Natural killer cell treated with Interleukin-12 subunit alpha and Interleukin-12 subunit beta and Interleukin-15 and Interleukin-18, amount 100 ng/mL, for 72 hours (primary cell): ENCODE measurements at places on chromosomes 6 and 20.
A peak's percentile ranks its signal among the peaks of the same experiment; 100 is the strongest.

DNA sequence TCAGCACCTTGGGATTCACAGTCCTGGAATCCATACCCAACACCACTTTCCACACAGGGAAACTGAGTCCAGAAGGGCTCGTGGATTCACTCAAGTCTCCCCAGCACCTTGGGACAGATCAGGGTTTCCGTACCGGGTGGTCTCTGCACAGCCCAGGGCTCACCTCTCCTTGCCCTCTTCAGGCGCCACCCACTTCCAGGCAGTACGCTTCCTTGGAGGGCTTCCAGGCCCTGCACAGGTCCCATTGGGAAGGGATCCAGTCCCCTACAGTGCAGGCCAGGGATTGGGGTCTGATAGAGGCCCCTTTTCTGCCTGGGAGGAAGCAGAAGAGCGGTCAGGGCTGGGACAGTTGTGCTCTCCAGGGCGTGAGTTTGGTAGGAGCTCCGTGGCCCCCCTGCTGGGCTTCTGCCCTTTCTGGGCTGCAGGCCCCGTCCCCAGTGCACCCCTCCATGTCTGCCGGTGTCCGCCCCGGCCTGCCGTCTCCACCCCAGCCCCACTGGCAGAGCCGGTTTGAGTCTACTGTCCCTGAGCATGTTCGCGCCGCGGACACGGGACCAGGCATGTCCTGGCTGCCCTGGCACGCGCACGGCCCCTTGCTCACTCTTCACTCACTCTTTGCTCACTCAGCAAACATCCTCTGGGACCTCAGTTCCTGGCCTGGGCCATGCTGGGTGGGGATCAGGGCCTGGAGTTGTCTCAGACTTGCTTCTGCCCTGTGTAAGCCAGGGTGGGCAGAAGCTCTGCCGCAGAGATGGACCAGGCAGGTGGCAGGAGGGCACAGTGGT lies 12.6 kb downstream of the SRC start:
- peak; percentile 16 for DNase-seq
- no peak overlapping the region for H3K27ac ChIP-seq
- no peaks in the 10 kb centered on the region for H3K36me3 ChIP-seq
- peaks cover 17% of the 10 kb centered on the region for H3K4me1 ChIP-seq
- no peaks in the 10 kb centered on the region for H3K27me3 ChIP-seq

GRCh38 chr6:117548797-117549301 lies 53.5 kb downstream of the GOPC start:
- peak overlapping the region; percentile 88 for H3K27ac ChIP-seq
- H3K4me3 ChIP-seq = peak overlapping the region; percentile 86
- H3K27me3 ChIP-seq = no peaks in the 10 kb centered on the region
- peaks cover 46% of the 10 kb centered on the region for H3K4me1 ChIP-seq
- no peak for DNase-seq
- H3K36me3 ChIP-seq = no peaks in the 10 kb centered on the region

DNA sequence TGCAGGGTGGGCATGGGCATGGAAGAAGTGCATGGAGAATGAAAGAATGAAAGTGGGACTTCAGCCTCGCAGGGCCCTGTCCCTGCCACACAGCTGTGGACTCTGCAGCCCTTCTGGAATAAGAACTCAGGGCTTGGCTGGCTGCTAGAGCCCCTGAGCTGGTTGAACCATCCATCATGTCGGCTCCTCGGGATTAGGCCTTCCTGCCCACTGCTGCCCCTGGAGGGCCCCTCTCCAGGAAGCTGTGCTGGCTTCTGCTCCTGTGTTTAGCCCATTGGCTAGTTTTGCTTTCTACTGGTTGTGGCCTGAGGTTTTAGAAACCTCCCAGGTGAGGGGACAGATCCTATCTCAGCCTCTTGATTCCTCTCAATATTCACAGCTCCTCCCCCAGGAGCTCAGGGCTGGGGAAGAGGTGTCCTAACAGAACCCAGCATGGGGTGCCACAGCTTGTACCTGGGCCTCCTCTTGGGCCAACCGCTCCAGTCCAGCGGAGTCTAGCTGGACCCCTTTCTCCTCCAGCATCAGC lies 7.9 kb downstream of the AARS2 start:
- peaks cover 14% of the 10 kb centered on the region for H3K36me3 ChIP-seq
- no peaks in the 10 kb centered on the region for H3K27me3 ChIP-seq
- no peaks in the 10 kb centered on the region for H3K4me1 ChIP-seq
- H3K27ac ChIP-seq = no peak overlapping the region

- no peak overlapping the region for H3K4me3 ChIP-seq
- peaks cover 2% of the 10 kb centered on the region for H3K27me3 ChIP-seq
- no peak for DNase-seq
- peaks cover 4% of the 10 kb centered on the region for H3K36me3 ChIP-seq
- no peak overlapping the region for H3K27ac ChIP-seq
- H3K4me1 ChIP-seq = no peaks in the 10 kb centered on the region
Measured at GRCh38 chr20:3390759-3391425, 16.6 kb downstream of the DNAAF9 start.

DNA sequence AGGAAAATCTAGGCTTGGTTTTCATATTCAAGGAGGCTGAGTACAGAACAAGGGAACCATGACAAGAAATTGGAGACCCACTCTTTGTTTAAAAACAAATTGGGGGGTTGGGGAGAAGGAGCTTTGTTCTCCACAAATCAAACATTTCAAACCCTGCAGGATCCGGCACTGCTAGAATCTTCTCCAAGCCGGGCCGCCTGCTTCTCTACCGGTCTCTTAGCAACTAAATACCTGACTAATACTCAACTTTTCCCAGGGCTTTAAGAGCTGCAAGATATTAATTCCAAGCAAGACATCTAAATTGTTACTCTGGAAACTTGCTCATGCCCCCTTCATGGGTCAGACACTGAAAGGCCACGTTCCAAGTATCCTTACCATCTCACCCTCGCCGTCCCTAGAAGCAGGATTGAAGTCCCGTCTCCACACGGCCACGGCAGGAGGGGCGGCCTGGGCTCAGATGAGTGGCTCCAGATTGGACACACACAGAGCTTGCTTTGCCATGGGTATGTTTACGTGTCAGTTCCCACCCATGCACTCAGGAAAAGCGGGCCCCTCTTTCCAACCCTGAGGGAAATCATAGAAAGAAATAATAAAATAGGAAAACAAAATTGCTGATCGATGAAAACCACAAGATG lies 126.4 kb upstream of the CDH4 start:
- no peaks in the 10 kb centered on the region for H3K36me3 ChIP-seq
- no peak for DNase-seq
- H3K27me3 ChIP-seq = peaks cover 8% of the 10 kb centered on the region
- no peak overlapping the region for H3K4me3 ChIP-seq

DNA sequence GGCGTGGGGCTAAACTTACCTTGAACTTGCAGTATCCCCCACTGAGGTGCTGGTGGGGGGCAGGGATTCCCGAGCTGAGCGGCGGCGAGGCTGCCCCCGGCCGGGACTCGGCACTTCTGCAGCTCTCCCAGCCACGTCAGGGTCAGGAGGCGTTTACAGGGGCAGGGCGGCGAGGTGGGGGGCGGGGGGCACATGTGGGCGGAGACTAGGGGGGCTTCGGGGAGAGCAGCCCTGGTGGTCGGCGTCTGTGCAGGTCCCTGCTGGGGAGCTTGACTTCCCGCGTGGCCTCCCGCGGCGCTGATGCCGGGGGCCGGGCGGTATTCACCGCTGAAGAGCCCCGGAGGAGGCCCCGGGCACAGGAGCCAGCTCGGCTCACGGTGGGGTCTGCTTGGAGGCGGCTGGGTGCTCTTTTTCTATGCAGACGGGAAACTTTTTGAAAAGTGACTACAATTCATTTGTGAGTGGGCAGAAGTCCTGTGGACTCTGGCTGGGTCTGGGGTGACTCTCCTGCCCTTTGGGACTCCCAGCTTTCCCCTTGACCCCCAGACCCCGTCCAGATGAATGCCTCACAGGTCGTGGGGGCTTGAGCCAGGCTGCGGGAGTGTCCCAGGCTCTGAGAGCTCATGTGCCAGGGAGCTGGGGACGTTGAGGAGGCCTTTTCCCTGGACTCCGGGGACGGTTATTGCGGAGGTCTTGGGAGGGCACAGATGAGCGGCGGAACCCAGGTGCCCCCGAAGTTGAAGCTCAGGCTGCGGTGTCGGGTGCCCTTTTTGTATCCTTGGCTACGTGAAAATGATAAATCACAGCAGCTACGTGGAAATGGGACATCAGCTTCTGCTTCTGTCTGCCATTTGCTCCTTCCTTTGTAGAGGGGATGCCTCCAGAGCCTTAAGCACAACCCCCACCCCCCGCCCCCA lies 75.9 kb upstream of the GATA5 start:
- H3K27ac ChIP-seq = no peak overlapping the region
- peaks cover 5% of the 10 kb centered on the region for H3K4me1 ChIP-seq
- H3K4me3 ChIP-seq = no peak overlapping the region
- no peak for DNase-seq

GRCh38 chr6:67000121-67000520 lies 1293.1 kb upstream of the EYS start:
- no peak for DNase-seq
- H3K4me1 ChIP-seq = no peaks in the 10 kb centered on the region
- no peak overlapping the region for H3K27ac ChIP-seq
- H3K27me3 ChIP-seq = no peaks in the 10 kb centered on the region

GRCh38 chr6:132053511-132053910 lies 102.3 kb upstream of the CCN2 start:
- DNase-seq = no peak
- no peak overlapping the region for H3K27ac ChIP-seq
- no peaks in the 10 kb centered on the region for H3K36me3 ChIP-seq

- H3K4me3 ChIP-seq = no peak overlapping the region
- no peaks in the 10 kb centered on the region for H3K36me3 ChIP-seq
- H3K4me1 ChIP-seq = no peaks in the 10 kb centered on the region
- H3K27me3 ChIP-seq = peaks cover 10% of the 10 kb centered on the region
- no peak overlapping the region for H3K27ac ChIP-seq
Measured at GRCh38 chr6:170211404-170212025, 79.4 kb downstream of the DLL1 start.

- H3K4me1 ChIP-seq = no peaks in the 10 kb centered on the region
- H3K27ac ChIP-seq = no peak overlapping the region
- no peak overlapping the region for H3K4me3 ChIP-seq
- no peaks in the 10 kb centered on the region for H3K27me3 ChIP-seq
- no peaks in the 10 kb centered on the region for H3K36me3 ChIP-seq
Measured at GRCh38 chr6:147106759-147107401, 97.3 kb upstream of the STXBP5 start.

- DNase-seq = no peak
- H3K27ac ChIP-seq = no peak overlapping the region
- no peaks in the 10 kb centered on the region for H3K4me1 ChIP-seq
- H3K4me3 ChIP-seq = no peak overlapping the region
- no peaks in the 10 kb centered on the region for H3K36me3 ChIP-seq
- H3K27me3 ChIP-seq = no peaks in the 10 kb centered on the region
Measured at GRCh38 chr6:74409447-74409846, 713.4 kb downstream of the CD109 start.

- no peak for DNase-seq
- H3K4me1 ChIP-seq = no peaks in the 10 kb centered on the region
- peaks cover 6% of the 10 kb centered on the region for H3K27me3 ChIP-seq
- H3K36me3 ChIP-seq = no peaks in the 10 kb centered on the region
- H3K4me3 ChIP-seq = no peak overlapping the region
- no peak overlapping the region for H3K27ac ChIP-seq
Measured at GRCh38 chr6:133807501-133807900, 81.4 kb upstream of the TCF21 start.

- no peak overlapping the region for H3K27ac ChIP-seq
- peaks cover 33% of the 10 kb centered on the region for H3K4me1 ChIP-seq
- no peak for DNase-seq
- peaks cover 4% of the 10 kb centered on the region for H3K36me3 ChIP-seq
- H3K27me3 ChIP-seq = peaks cover 5% of the 10 kb centered on the region
- H3K4me3 ChIP-seq = no peak overlapping the region
Measured at GRCh38 chr6:36984581-36985416, 1.2 kb downstream of the MTCH1 start.

DNA sequence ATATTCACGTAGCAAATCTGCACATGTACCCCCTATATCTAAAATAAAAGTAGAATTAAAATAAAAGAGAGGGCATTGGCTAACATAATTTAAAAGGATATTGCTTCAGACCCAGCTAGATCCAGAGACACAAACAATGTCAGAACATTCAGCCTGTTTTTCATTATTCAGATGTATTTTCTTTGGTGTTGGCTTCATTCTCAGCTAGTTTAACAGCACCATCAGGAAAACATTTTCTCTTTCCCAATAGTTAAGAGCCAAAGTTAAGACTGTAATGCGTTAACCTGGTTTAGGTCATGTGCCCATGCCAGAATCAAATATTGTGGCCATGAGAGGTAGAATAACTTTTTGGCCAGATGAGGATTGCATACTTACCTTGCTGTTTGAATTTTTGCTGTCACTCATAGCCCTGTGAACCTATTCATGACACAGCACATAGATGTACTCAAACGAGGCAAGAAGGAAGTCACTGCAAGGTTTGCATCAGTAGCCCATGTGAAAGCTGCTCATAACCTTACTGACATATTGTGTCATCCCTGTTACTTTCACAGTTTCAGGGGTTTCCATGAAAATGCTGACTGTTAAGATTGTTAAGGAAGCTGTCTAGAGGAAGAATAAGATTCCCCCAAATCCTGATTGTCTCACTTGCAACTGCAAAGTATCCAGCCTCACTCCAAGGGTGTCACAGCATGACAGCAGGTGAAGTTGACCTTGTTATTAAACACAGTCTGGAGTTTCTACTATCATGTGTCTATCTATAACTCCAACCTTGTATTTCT lies 233.1 kb downstream of the PACRG start:
- DNase-seq = no peak
- H3K36me3 ChIP-seq = no peaks in the 10 kb centered on the region
- H3K4me1 ChIP-seq = no peaks in the 10 kb centered on the region
- no peaks in the 10 kb centered on the region for H3K27me3 ChIP-seq
- no peak overlapping the region for H3K4me3 ChIP-seq

DNA sequence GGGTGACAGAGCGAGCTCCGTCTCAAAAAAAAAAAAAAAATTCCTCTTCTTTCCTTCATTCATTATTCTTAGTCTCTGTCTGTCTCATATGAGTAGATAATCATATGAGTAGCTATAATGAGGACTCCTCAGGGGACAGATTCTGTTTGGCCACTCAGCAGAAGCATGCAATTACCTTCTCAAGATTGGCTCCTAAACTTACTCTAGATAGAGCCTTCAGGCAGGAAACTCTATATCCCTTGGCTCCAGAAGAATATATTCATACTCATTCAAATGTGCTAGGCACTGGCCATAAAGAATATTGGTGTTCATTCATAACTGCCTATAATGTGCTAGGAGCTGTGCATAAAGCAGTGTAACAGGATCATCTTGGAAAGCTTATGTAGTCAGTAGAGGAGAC lies 2.2 kb upstream of the ACAT2 start:
- peaks cover 28% of the 10 kb centered on the region for H3K36me3 ChIP-seq
- H3K27me3 ChIP-seq = no peaks in the 10 kb centered on the region
- peak overlapping the region; percentile 48 for H3K4me3 ChIP-seq
- peak overlapping the region; percentile 53 for H3K27ac ChIP-seq
- no peak for DNase-seq
